A549 treated with Mapracorat at 1 μM for 4 hours (cell line): ENCODE measurements at places on chromosomes 16 and 17. TPM values are rescaled to one million over a fixed set of nuclear protein-coding genes. Genes with fewer than 3 reads are reported as not detected.

The RAMP2 gene
- 0.63 to 1.7 TPM (median 0.90 TPM) in 5 replicates for total RNA-seq

The CCL8 gene
- total RNA-seq, result not detected in 5 replicates

The SPATA32 gene
- 0.07 to 0.24 TPM (median 0.19 TPM) in 5 replicates for total RNA-seq

The KIF18B gene
- total RNA-seq, result 27.3 to 41.2 TPM (median 39.2 TPM) in 5 replicates

The PPP1R1B gene
- total RNA-seq, result 0.11 to 0.12 TPM (median 0.11 TPM) in 3 of 5 replicates, not detected in the others

The IGFALS gene
- total RNA-seq, result 0.06 to 0.10 TPM (median 0.06 TPM) in 3 of 5 replicates, not detected in the others

The CHAD gene
- not detected in 5 replicates for total RNA-seq

The TP53TG3B gene
- 0.08 to 0.35 TPM (median 0.30 TPM) in 4 of 5 replicates, not detected in the other for total RNA-seq

The USP6 gene
- total RNA-seq, result 0.01 to 0.06 TPM in 2 of 5 replicates, not detected in the others

The SECTM1 gene
- total RNA-seq, result 1.3 to 2.5 TPM (median 2.0 TPM) in 5 replicates

The NOL11 gene
- total RNA-seq, result 70.6 to 80.9 TPM (median 73.9 TPM) in 5 replicates

The KCNJ2 gene
- total RNA-seq, result 0.05 to 0.16 TPM (median 0.07 TPM) in 4 of 5 replicates, not detected in the other

The TEDC2 gene
- total RNA-seq, result 15.1 to 24.1 TPM (median 18.4 TPM) in 5 replicates

The MINK1 gene
- total RNA-seq, result 44.8 to 62.1 TPM (median 56.2 TPM) in 5 replicates

The SOX9 gene
- 7.3 to 9.7 TPM (median 8.1 TPM) in 5 replicates for total RNA-seq

The KRT15 gene
- total RNA-seq, result 2.9 to 4.6 TPM (median 3.5 TPM) in 5 replicates

The CCL1 gene
- not detected in 5 replicates for total RNA-seq

The SCARF1 gene
- 0.20 to 0.38 TPM (median 0.27 TPM) in 5 replicates for total RNA-seq

The SARM1 gene
- total RNA-seq, result 5.1 to 7.1 TPM (median 5.6 TPM) in 5 replicates

The CFAP97D1 gene
- not detected in 5 replicates for total RNA-seq

The TNS4 gene
- total RNA-seq, result 196 to 254 TPM (median 237 TPM) in 5 replicates

The KRTAP2-4 gene
- total RNA-seq, result not detected in 5 replicates

The KCNH6 gene
- not detected in 5 replicates for total RNA-seq
